ENCODE measurements at places on chromosomes 2 and 18. TPM values are rescaled to one million over a fixed set of nuclear protein-coding genes. Genes with fewer than 3 reads are reported as not detected.
A peak's percentile ranks its signal among the peaks of the same experiment; 100 is the strongest.

- no peaks in the 10 kb centered on the region for H3K27me3 ChIP-seq
- no peaks in the 10 kb centered on the region for H3K36me3 ChIP-seq
- H3K27ac ChIP-seq: no peak overlapping the region
Observed at GRCh38 chr2:186036862-186037449, 298.4 kb downstream of the FSIP2 start.

DNA sequence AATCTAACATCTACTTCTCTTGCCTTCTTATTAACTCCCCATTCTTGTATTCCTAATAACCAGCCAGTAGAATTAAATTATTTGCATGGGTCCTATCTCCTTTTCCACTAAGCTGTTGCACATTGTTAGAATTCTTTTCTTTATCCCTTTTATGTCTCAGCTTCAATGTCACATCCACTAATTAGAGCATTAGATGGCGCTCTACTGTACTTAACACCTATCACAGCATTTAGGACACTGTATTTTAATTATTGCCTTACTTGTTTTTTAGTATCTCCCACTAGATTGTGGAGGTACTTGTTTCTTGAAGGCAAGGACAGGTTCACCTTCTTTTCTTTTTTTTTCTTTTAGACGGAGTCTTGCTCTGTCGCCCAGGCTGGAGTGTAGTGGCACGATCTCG, 3.8 kb downstream of the LIPT1 start:
- no peaks in the 10 kb centered on the region for H3K36me3 ChIP-seq
- no peak for DNase-seq
- H3K27me3 ChIP-seq: no peaks in the 10 kb centered on the region
- no peak overlapping the region for H3K27ac ChIP-seq

DNA sequence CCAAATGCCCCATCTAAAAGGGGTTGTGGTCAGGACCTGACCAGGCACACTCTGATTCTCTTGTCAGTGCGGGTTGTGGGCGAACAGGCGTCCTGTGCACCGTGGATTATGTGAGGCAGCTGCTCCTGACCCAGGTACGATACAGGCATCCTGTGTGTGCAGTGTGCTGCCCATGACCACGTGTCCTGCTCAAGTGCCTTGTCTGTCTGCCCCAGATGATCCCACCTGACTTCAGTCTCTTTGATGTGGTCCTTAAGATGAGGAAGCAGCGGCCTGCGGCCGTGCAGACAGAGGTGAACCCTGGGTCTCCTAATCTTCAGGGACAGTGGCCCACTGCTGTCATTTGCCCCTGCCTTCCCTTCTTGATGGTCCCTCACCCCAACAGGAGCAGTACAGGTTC, 14.6 kb downstream of the PTPN18 start:
- H3K4me3 ChIP-seq: no peak overlapping the region
- H3K36me3 ChIP-seq: no peaks in the 10 kb centered on the region
- H3K27me3 ChIP-seq: no peaks in the 10 kb centered on the region
- H3K4me1 ChIP-seq: peaks cover 30% of the 10 kb centered on the region

The HOXD9 gene
- total RNA-seq: 0.33 TPM

DNA sequence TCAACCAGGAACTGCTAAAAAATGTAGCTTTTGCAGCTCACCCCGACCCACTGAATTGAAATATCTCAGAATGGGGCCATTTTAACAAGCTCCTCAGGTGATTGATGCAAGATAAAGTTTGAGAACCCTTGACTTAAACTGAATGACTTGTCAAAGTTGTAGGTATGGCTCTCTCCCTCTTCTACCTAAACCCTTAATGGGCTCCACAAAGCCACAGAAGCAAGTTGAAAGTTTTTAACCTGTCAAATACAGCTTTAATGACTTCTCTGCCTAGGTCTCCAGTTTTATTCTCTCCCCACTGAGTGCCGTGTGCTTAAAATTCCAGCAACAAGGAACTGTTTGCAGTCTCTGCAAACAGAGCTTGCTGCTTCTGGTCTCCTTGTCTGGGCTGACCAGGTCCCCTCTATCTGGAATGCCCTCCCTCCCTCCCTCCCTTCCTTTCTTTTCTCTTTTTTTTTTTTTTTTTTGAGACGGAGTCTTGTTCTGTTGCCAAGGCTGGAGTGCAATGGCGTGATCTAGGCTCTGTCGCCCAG, 19.7 kb upstream of the RNF125 start:
- H3K4me1 ChIP-seq: no peaks in the 10 kb centered on the region
- H3K27me3 ChIP-seq: no peaks in the 10 kb centered on the region
- no peaks in the 10 kb centered on the region for H3K36me3 ChIP-seq
- DNase-seq: no peak

The SERPINB3 gene
- total RNA-seq: not detected

DNA sequence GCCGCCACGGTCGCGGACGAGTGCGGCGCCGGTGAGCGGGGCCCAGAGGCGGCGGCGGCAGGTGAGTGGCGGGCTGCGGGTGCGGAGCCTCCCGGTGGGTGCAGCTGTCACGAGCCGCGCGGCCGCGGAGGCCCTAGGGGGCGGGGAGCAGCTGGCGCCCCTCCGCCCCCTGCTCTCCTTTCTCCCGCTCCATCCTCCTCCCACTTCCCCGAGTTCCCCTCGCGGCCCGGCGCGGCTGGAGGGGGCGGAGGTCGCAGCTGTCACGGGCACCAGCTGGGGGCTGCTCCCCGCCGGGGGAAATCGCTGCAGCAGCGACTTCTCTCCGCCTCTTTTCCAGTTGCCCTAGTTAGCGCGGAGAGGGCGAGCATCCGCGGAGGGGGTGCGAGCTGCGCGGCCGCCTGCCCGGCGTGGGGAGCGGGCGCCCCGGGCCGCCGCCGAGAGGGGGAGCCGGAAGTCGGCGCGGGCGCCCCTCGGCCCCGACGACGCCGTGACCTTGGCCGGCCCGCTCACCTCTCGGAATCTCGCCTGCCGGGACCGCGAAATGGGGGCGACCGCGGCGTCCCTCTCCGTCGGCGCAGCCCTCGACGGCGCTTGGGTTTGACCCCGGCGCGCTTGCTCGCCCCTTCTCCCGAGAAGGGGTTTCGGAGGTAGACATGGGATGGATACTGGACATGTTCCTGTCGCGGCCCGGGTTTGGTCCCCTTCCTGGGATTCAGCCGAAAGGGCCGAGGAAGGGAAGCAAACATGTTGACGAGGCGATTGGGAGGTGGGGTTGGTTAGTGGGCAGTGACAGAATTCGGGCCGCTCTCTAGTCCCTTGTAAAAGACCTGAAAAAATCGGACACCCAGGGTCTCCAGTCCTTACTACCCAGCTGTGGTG, 727 bp downstream of the NCOA1 start:
- DNase-seq: peak; percentile 43
- no peaks in the 10 kb centered on the region for H3K27me3 ChIP-seq
- peak overlapping the region; percentile 89 for H3K27ac ChIP-seq
- H3K4me1 ChIP-seq: peaks cover 45% of the 10 kb centered on the region
- peak overlapping the region; percentile 35 for H3K4me3 ChIP-seq

DNA sequence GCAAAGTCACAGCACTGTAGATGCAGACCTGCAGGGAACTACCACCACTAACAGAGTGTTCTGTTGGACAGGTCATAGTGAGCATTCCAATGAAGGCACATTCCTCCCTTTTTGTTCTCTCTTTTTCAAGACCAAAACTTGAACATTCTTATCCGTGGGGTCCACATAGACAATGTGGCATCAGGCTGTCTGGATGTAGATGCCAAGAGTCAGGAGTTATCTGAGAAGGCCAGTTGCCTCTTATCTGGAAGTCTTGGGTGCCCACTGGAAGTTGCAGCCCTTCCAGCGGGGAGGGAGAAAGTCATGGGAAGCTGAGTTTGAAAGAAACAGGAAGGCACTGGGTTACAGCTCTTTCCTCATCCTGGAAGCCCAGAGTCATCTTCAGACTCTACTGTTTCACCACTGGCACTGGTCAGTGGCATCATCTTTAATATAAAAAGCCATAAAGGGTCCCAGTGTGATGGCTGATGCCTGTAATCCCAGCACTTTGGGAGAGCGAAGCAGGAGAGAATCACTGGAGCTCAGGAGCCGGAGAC, 61.4 kb downstream of the FAM161A start:
- no peaks in the 10 kb centered on the region for H3K4me1 ChIP-seq
- no peaks in the 10 kb centered on the region for H3K27me3 ChIP-seq
- no peaks in the 10 kb centered on the region for H3K36me3 ChIP-seq
- H3K4me3 ChIP-seq: no peak overlapping the region
- no peak for DNase-seq
- H3K27ac ChIP-seq: no peak overlapping the region
